Retinal pigment epithelial cell (primary cell): ENCODE measurements at places on chromosomes 3 and 15.

DNA sequence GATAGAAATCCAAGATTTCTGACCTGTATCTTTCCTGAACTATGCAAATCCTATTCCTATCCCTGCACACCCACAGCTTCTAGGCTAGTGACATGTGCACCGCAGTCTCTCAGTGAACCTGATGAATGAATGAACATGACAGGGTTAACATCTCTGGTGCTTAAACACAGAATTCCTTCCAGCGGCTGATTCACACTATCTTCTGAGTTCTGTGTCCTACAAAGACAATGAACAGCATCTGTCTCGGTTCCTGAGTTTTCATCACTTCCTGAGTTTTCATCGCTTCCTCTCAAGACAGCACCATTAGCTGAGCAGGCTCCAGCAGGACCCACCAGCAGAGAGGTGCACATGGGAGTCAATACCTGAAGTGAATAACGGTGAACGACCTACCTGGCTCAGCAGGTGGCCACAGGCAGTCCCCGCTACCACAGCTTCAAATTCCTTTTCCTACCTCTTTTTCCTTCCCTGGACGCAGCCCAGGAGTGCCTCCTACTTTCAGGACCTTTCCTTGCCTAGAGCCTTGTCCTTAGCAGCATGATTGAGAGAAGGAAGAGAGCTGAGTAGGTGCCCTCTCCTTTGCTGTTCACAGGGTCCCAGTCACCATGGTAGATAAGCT lies 113.5 kb downstream of the IGF2BP2 start:
- DNase-seq = no peak

GRCh38 chr3:67526246-67526645 lies 128.2 kb downstream of the SUCLG2 start:
- peak; percentile 35 for DNase-seq

DNA sequence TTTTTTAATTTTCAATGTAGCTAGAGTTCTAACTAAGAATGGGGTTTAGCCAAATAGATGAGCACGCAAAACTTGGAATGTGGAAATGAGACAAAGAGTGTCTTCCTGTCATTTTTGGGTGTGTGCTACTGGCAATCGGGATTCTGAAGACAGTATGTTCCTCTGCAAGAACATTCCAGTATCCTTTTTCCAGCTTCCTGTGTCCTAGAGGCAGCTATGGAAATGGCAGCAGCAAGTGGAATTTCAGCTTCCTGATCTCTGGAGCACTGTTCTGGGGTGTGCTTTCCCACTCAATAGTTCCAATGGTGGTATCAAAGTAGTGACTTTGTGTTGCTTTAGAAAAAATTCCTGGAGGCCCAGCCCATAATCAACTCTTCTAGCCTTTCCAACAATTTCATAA lies 642.9 kb upstream of the KCNMB2 start:
- no peak for DNase-seq

- no peak for DNase-seq
These were observed 72.2 kb downstream of the DLG1 start for GRCh38 chr3:197226179-197226578.

DNA sequence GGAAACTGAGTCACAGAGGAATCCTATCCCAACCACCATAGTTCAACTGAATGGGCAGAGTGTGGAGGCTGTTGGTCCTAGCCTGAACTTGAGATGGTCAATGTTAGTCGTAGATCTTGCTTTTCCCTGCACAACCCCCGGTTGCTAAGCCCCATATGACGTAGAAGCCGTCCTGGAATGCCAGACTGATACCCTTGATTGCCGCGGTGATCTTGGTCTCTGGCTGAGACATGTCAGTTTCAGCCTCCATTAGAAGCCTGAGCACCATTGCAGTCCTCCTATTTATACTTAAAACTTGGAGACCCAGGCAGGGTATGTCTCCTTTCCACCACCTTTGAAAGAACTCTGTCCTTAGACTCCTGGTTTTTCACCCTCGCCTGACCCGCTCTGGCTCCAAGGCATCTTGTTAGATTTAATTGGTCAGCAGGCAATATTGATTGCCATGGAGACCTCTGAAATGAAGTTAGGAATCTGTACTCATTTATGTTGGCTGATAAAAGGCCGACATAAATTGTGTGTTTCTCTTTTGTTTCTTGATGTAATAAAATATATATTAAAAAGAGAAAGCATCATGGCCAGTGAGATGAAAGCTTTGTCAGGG lies 53.4 kb downstream of the RPLP1 start:
- DNase-seq = no peak

DNA sequence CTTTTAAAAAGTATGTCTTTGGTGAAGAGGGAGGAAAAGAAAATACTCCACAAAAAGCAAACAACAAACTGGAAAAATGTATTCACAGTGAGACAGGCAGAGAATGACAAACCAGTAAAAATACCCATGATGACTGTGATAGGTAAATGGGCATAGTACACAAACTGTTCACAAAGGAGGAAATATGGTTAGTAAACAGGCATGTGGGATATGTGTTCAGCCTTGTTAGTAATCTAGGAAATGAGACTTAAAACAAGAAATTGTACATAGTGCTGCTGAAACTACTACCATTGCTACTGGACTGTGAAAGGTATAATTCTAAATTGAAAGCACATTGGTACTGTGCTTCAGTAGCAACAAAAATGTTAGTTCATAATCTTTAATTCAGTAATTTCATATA lies 50.1 kb downstream of the UBE2E2 start:
- DNase-seq = no peak

DNA sequence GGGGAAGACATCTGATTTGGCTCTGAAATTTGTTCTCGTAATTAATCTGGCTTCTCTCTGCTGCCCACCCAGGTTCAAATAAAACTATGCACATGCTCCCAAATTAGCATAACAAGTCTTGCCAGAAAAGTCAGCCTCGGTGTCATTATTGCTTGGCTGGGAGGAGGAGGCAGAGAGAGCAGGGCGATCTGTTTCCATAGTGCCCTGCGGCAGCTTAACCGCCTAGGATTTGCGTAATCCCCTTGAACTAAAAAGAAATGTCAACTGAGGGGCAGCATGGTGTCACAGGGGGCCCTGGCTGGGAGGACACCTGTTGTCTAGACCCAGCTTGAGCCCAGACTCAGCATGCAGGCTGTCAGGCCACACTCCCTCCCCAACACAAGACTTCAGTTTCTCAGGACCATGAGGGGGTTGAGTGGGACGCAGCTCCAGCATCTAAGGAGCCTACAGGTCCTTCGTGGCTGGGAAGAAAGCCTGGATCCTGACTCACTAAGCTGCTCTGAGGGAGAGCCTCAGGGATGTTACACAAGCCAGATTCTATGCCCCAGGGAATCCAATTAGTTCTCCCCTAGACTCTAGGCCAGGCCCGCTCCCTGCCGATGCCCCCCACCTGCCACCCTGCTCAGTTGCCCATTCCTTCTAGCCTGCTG lies 17.3 kb downstream of the MRPS11 start:
- peak; percentile 66 for DNase-seq

DNA sequence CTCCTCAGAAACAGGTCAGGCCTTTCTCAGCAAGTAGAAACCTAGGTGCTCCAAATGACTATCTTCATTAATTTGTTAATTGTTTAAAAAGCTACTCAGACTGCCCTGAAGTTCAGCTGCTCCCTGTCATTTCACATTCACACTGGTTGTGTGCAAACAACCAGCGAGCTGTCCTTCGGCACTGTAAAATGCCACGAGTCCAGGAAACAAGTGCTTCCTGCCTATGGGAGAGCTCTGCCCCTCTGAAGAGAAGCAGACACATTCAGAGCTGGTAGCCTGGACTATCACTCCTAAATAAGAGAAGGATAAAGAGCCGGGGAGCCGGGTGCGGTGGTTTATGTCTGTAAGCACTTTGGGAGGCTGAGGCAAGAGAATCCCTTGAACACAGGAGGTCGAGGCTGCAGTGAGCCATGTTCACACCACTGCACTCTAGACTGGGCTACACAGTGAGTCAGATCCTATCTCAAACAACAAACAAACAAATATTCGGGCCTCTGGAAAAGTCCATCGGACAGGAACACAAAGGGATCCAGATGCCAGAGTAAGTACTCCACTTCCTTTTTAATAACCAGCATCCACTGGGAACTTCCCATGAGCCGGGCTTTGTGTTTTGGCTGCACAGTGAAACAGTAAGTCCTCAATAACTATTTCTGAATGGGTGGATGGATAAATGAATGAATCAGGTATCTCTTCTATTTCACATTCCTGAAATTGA lies 114.4 kb upstream of the WNT5A start:
- no peak for DNase-seq

DNA sequence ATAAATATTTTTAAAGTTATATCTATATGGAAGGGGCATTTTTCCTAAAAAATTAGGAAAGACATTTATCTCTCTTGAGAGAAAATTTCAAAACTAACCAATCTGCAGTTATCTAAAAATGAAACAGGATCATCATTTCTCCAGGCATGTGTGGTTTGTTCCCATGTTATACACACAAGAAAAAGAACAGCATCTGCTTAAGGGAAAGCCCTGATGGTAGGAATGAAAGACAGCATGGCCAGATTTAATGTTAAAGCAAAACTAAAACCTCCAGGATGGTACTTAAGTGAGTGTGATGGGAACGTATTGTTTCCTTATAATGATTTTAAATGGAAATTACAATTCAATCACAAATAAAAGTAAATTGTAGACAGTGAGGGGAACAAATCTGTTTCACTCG lies 46.2 kb upstream of the GYG1 start:
- no peak for DNase-seq

DNA sequence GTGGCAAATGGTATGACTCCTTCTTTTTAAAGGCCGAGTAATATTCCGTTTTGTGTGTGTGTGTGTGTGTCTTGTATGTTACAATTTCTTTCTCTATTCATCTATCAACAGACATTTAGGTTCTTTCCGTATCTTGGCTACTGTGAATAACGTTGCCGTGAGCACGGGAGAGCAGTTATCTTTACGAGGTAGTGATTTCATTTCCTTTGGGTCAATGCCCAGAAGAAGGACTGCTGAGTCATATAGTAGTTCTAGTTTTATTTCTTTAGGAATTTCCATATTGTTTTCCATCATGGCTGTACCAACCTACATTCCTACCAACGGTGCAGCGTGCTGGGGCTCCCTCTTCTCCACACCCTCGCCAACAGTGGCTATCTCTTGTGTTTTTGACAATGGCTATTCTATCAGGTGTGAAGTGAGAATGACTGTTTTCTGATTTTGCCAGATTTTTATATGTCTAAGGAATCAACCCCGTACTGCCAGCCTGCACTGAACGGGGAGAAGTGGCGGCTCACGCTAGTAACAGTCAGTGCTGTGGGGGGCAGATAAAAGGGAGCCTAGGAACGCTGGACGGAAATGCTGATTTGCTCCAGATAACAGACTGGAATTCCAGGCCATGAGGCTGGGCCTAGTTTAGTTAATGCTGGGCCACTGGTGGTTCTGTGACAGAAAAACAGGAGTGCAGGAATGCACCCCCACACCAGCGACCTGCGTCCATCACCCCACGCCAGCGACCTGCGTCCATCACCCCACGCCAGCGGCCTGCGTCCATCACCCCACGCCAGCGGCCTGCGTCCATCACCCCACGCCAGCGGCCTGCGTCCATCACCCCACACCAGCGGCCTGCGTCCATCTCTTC lies 168.1 kb downstream of the XXYLT1 start:
- DNase-seq = peak; percentile 55

DNA sequence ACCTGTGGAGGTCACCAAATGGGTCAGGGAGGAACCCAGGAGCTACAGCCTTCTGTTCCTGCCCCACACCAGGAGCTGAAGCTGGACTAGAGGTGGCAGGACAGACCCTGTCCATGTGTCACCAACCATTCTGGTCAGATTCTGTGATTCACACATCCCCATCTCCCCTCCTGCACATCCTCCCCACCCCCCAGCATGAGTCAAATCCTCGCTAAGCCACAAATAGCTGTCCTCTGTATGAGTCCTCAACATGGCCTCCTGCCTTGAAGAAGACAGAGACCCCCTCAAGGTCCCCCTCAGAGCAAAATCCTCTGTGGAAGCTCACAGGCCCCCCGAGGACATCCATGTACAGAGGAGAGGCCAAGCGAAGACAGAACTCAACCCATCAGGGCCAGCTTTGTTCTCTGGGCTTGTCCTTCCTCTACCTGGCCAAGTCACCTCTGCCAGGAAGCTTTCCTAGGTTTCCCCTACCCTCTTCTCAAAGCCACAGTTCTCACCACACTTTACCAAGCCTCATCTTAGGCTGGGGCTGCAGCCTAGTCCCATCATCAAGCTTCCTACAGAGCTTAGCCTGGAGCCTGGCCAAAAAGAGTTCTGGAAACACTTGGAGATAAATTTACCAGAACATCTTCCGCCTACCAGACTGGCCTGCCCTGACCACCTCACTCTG lies 17.1 kb downstream of the CACNA2D2 start:
- DNase-seq = no peak

GRCh38 chr3:127038466-127038865 lies 55.6 kb downstream of the PLXNA1 start:
- DNase-seq = no peak

DNA sequence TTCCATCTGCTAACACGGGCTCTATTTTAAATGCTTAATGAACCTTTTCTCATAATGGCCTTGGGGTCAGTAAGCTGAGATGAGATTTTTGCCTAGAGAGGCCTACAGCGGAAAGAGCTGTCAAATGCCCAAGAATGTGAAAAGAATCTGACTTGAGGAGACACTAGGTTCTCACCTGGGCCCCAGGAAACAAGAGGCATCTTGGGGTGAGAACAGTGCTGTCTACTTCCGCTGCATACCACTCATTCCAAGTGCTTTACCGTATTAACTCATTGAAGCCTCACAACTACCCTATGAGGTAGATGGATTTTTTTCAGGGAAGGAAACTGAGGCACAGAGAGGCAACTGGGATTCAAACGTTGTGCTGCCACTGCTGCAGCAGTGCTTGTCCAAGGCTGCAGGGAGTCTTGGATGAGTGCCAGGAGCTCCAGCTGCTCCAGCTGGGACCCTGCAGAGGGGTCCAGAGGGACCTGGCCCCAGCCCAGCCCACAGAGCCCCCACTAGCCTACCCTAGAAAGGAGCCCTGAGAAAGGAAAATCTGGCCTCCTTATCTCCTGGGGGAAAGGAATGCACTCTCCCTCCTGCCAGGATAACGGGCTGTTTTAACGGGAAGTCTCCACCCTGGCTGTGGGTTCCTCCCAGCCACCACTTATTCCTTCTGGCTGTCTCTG lies 68.4 kb downstream of the SLC12A8 start:
- DNase-seq = no peak

GRCh38 chr15:80440024-80440423 lies 35.8 kb downstream of the ARNT2 start:
- no peak for DNase-seq

DNA sequence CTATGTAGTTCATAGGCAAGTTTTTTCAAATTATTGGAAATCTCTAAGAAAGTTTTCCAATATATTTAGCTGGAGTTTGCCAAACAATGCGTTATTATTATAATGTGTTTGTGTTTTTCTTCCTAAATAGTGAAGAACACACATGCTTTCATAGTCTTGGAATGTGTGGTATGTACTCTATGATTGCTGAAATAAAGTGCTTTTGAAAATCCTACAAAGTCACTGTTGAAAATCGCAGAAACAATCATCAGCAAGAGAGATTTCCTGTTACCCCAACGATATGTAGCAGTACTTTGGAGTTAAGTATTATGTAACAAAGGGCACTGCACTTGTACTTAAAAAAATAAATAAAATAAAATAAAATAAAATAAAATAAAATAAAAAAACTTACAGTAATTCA lies 796.2 kb downstream of the NAALADL2 start:
- no peak for DNase-seq

GRCh38 chr3:184466413-184466960 lies 86.6 kb downstream of the CHRD start:
- no peak for DNase-seq

- no peak for DNase-seq
These were observed 155.7 kb downstream of the NEK10 start for GRCh38 chr3:27213450-27213849.

GRCh38 chr3:4845882-4846281 lies 133.4 kb upstream of the BHLHE40 start:
- no peak for DNase-seq

GRCh38 chr3:195099951-195100785 lies 170.8 kb downstream of the XXYLT1 start:
- no peak for DNase-seq

GRCh38 chr3:15291589-15292541 lies 40.5 kb downstream of the SH3BP5 start:
- DNase-seq = no peak
